ENCODE measurements at places on chromosomes 3 and 15.

DNA sequence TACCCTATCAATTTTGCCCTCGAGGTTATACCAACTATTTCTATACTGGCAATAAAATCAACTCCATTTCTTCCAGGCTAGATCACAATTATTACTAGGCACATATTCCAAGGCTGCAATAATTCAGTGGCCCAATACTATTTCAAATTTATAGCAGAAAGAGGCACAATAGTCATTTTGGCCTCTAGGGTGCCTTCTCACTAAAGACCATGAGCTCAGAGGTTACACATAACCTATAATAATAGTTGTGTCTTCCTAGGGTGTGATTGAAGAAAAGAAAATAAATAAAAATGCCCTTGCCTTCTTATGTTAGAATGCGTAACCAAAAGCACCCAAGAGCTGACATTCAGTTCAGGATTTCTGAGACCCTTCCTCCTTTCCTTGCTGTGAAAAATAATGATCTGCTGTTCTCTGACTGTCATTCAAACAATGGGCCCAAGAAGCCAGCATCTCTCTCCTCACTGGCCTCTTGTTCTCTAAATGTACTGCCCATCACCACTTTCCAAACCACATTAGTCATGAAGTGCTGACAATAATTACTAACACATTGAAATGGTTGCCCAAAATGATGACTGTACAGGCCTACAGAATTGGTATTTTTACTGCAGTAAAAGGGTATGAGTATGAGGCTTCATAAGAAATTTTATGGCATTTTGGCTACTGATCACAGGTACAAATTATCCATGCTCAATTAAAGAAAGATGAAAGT, 244.8 kb downstream of the LRRN1 start:
- peak; percentile 71 for DNase-seq

- no peak for DNase-seq
These were observed 3.9 kb downstream of the CHST2 start for GRCh38 chr3:143123353-143123984.

- DNase-seq, result no peak
These were observed 34.8 kb downstream of the GPR176 start for GRCh38 chr15:39885099-39885777.

DNA sequence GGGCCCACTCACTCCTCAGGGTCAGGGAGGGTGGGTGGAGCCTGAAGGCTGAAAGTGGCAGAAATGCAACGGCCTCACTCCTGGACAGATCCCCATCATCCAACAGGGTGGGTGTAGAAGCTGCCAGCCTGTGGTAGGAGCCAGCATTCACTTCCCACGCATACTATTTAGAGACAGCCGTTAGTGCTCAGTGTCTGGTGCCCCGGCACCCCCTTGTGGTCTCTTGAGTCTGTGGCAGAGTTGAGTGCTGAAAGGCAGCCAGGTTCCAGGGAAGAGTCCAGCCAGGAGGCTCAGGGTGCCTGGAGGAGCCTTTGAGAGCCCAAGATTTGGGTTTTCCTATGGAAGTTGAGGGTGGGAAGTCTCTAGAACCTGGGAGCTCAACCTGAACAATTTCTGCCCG, 2.1 kb upstream of the GNAT1 start:
- DNase-seq, result peak; percentile 77

- DNase-seq, result peak; percentile 31
These were observed 126.0 kb downstream of the ST8SIA2 start for GRCh38 chr15:92519709-92520108.

DNA sequence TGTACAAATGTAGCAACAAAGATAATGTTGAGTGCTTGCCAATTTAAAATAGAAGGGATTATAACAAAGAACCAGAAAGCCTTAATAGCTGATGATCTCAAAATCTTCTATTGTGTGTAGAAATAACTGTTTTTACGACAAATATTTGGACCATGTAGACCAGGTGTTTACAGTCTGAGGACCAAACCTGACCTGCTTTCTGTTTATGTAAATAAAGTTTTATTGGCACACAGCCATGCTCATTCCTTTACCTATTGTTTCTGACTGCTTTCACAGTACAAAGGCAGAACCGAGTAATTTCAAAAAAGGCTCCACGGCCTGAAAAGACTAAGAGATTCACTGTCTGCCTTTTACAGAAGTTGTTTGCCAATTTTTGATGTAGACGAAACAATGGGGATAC, 91.8 kb downstream of the GOLIM4 start:
- no peak for DNase-seq

GRCh38 chr15:93019971-93020370, 69.0 kb downstream of the RGMA start:
- no peak for DNase-seq

GRCh38 chr3:110697961-110698360, 373.7 kb upstream of the NECTIN3 start:
- DNase-seq, result peak; percentile 37

DNA sequence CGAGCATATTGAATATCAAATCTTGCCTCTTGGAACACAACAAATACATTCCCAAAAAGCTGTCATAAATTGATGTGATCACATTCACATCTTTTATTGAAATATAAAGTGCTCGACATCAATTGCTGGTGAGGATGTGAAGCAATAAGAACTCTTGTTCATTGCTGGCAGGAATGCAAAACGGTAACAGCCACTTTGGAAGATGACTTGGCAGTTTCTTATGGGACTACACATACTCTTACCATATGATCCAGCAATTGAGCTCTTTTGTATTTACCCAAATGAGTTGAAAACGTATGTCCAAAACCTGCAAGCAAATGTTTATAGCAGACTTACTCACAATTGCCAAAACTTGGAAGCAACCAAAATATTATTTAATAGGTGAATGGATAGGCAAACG, 234.9 kb downstream of the CACNA2D3 start:
- no peak for DNase-seq

DNA sequence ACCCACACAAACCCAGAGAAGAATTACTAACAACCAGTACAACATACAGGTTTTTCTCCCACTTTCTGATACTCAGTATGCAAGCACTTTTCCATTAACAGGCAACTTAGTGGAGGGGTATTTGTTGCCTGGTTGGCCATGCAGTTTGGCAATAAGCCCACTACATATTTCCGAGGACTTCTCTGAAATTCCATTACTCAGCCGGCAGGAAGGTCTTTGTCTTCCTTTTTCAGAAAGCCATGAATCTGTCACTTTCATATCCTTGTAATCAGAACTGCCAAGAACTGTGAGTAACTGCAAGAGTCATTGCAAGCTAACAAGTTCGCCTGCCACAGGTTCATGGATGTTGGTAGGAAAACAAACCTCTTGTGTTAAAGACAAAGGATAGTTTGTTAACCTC, 422.3 kb upstream of the ROBO1 start:
- DNase-seq, result peak; percentile 96

DNA sequence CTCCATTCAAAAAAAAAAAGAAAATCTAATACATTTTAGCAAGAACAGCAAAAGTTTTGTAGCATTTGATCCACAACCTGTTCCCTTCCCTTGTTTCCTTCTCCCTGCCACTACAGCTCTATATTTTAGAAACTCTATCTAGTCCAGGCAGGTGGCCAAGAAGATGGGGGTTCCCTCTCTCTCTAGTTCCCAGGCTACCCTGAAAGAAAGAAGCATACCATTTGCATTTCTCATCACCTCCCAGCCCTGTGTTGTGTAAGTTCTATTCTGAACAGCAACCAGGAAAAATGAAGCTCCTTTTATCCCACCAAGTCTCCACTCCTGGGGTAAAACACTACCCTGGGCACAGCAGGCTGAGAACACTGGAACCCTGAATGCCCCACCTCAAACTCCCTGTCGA, 100.0 kb downstream of the PCCB start:
- DNase-seq, result peak; percentile 96

DNA sequence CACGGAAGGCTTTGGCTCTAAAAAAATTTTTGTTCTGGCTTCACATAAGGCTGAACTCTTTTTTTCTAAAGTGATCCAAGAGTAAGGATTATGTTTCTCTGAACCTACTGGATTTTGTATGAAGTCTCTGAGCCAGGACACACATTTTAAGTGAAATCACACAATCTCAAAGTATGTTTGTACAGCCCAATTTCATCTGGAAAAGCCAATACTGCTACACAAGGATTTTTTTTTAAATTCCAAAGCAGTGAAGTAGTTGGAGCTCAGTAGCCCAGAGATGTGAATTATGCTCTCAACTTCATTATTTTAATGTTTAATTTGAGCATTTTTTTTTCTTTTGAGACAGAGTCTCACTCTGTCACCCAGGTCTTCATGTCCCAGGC, 243.9 kb downstream of the FAM43A start:
- DNase-seq, result peak; percentile 26

DNA sequence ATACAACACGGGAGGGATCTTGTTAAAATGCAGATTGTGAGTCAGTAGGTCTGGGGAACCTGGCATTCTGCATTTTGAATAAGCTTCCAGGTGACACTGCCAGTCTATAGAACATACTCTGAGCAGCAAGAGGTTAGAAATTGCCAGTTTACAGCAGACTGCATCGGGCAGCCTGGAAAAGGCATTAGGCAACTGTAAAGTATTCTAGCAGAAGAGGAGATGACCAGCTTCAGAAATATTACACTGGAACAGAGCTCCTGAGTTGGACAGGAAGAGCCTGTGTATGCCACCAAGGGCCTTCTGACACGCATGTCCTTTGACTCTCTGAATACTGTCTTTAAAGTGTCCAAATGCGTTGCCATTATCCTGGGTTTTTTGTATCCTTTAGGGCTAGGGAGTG, 2.5 kb upstream of the ACAN start:
- DNase-seq, result no peak

DNA sequence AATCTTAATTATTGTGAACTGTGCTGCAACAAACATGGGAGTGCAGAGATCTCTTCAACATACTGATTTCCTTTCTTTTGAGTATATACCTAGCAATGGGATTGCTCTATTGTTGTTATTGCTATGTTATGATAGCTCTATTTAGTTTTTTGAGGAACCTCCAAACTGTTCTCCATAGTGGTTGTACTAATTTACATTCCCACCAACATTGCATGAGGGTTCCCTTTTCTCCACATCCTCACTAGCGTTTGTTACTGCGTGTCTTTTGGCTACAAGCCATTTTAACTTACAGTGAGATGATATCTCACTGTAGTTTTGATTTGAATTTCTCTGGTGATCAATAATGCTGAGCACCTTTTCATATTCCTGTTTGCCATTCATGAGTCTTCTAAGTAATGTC, 45.5 kb upstream of the TNFSF10 start:
- no peak for DNase-seq

GRCh38 chr3:114697401-114697800, 403.6 kb downstream of the TIGIT start:
- no peak for DNase-seq

DNA sequence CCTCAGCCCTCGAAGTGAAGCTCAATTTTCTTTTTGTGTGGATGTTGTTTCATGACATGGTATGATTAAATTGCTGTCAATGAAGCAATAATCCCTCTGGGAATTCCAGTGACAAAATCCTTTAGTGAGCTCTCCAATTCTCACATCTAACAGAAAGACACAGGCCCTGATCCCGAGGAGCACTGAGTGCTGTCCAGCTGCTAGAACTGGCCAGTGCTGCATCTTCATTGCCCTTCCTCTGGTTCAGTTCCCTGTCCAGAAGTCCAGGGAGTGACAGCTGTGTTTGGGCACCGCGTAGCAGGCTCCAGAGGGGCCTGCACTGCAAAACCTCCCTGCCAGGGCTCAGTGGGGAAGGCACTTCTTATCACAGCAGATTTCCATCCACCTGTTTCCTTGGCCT, 516.8 kb upstream of the ATP11B start:
- no peak for DNase-seq

GRCh38 chr3:114974387-114974786, 172.7 kb downstream of the ZBTB20 start:
- DNase-seq, result no peak

- DNase-seq, result no peak
These were observed 160.6 kb upstream of the WNT5A start for GRCh38 chr3:55647670-55648069.

DNA sequence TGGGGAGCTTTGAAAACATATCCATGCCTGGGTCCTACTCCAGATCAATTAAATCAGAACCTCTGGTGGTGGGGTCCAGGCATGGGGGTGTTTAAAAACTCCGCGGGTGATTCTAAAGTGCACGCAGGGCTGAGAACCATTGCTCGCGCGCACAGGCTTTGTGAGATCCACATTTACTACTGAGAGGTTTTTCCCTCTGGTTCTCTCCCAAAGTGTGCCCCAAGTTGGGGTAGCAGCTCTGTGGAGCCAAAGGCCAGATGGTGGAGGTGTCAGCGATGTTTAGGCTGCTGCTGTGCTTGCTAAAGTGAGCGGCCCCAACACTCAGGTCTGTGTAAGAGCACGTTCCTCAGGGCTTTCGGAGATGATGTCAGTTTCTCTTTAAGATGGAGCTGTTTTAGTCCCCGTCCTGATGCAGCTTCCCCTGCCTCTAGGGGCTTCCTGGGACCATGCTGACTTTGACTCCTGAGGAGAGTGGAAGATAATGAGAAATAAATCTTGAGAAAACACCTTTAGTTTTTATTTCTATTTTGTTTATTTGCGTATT, 13.4 kb upstream of the MAGEF1 start:
- peak; percentile 19 for DNase-seq

DNA sequence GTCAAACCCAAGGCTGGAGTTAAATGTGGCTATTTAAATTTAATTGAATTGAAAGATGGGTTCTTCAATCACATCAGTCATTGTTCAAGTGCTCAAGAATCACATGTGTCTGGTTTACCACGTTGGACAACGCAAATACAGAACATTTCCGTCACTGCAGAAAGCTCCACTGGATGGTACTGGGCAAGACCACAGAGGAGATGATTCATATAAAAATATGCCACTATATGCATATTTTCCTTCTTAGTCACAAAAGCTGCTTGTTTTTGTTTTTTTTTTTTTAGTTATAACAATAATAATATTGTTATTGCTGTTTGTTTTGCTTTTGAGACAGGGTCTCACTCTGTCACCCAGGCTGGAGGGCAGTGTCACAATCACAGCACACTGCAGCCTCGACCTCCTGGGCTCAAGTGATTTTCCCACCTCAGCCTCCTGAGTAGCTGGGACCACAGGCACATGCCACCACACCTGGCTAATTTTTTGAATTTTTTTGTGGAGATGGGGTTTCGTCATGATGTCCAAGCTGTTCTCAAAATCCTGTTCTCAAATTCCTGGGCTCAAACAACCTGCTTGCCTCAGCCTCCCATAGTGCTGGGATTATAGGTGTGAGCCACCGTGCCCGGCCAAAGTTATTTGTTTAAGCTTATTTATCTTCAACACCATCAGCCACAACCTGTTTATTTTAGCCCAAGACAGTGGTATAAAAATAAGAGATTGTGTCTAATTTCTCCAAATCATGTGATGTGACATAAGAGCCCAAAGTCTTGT, 19.4 kb downstream of the RTP3 start:
- DNase-seq, result peak; percentile 79

DNA sequence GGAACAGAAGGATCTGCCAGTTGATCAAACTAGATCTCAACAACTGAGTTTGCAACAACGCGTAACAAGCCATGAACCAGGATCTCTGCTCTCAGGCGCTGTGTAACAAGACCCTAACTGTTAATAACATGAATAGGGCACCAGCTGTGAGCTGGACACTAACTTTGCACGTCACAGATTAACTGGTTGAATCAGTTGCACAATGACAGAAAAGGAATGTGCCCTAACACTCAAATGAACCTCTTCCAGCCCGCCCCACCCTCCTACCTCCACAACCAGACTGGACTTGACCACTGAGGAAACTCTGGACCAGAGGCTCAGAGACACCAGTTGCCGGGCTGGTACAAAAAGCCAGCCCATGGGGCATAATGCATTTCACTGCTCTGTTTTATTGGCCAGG, 34.3 kb downstream of the MCF2L2 start:
- DNase-seq, result no peak
